ENCODE measurements at places on chromosomes 1 and 21.
A peak's percentile ranks its signal among the peaks of the same experiment; 100 is the strongest.

- no peak for DNase-seq
These were observed at the start of gene WNT3A for GRCh38 chr1:228006786-228007048. Gene WNT3A, plus strand, starts transcription at chr1:228006998. Its CDS starts 131 bp downstream, at chr1:228007129.

DNA sequence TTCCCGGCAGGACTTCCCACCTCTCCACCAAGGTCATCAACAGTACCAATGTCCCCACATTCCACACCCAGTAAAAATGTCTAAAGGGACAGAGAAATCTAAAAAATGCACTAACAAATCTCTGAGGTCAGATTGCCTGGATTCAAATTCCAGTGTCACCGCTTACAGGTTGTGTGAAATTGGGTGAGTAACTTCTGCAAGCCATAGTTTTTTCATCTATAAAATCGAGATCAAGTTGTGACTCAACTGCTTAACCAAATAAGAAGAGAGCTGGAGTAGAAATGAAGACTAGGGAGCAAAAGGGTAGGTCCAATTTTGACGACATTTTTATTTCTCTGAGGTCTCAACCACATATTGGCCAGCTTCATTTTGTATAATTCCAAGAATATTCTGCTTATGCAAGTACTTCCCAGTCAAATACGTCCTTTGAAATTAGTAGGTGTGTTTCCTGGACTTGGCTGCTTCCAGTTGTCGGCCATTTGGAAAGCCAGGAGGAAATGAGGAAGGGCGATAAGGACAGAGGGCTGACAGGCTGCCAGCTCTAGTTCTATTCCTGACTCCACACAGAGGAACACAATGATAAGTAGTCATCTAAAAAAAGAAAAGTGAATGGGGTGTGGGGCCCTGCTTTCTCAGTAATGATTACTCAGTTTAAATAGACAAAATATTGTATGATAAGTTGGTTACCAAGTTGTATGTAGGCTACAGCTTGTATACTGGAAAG is 57.7 kb upstream of the ZC3H11B start:
- DNase-seq = no peak

DNA sequence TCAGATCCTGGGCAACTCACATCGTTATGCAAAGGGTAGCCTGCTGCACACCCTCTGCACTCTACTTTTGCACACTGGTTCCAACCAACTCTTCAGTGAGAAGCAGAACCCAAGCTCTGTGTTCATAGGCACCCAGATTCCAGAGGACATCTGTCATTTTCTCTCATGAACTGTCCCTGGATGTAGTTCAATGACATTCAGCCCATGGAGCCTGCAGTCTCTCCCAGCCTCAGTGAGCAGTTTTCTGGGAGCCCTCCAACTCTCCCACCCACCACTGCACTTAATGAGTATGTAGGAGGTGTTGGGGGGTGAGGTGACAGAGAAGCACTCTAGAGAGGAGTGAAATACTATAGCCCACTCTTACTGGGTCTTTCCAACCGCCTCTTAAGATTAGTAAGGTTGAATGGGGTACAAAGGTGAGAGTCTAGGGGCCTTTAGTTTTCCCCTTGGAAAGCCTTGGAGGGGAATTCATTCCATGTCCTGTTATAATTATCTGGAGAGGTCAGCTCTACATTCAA is 58.1 kb upstream of the APOBEC4 start:
- no peak for DNase-seq

- no peak for DNase-seq
These were observed 76.3 kb upstream of the BACE2 start for GRCh38 chr21:41091616-41092015.

- no peak for DNase-seq
These were observed 177.4 kb upstream of the NRIP1 start for GRCh38 chr21:15241997-15242736.

GRCh38 chr1:204150702-204151551 is 917 bp downstream of the ETNK2 start:
- DNase-seq = peak; percentile 26

DNA sequence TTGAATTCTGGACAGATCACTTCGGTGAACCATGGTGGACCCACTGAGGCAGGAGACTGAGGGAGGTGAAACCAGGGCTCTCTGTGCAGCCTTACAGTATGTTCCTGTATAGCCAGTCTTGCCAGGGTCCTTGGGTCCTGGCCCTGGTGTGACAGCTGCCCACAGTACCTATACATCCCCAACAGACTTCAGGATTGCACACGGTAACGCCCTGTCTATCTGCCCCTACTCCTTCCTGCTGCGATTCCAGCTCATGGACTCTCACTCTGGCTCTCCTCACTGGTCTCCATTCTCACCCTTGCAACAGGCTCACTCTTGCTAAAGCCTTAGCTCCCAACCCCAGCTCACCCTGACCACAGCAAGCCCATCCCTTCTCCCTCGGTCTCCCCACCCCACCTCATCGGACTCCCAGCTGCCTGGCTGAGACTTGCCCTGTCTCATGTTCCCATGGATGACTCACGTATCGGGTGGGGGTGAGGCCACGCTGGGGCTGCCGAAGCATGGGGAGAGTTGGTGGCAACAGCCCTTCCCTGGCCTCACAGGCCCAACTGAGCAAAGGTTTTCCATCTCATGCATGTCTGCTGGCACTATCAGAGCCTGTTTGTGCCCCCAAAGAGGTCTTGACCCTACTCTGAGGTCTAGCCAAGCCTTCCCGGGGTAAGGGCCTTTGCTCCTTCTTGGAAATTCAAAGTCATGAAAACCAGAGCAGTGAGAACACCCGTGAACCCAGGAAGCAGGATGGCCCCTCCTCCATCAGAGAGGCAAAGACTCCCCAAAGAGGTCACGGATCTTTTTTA is 7.1 kb downstream of the PHLDA3 start:
- no peak for DNase-seq

GRCh38 chr1:176880955-176881595 is 283.4 kb downstream of the ASTN1 start:
- DNase-seq = peak; percentile 67

DNA sequence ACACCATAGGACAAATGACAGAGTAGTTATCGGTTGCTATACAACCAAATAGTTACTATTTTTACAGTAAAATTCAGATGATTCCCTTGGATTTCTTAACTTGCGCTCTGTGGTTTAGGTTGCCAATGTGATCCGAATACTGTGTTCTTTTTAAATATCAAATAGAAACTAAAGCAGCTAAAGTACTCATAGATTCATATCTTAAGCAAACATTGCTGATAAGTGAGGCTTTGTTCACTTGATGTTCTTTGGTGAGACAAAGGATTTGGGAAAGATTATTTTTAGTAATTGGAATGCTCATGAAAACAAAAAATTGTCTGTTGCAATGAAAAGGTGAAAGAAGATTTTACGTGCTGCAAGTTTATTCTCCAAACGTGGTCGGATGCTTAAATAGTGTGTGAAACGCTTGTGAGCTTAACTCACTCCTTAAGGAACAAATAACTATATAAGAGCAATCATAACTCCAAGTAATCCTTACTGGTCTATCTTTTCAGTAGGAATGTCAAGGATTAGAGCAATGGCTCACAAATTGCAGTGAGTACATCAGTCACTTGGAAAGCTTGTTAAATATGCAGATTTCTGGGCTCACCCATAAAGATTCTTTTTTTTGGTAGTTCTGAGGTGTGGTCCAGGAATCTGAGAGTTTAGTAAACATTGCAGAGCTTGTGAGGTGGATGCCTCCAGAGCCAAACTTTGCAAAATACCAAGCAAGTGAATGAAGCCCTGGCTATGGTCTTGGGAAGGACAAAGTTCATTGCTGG is 31.8 kb upstream of the PDC start:
- no peak for DNase-seq

- DNase-seq = no peak
These were observed 270.4 kb upstream of the B3GALT2 start for GRCh38 chr1:193456811-193457280.

- peak; percentile 64 for DNase-seq
These were observed 1.2 kb upstream of the KCNE1 start for GRCh38 chr21:34513129-34513675.

- no peak for DNase-seq
These were observed 160.8 kb upstream of the SGIP1 start for GRCh38 chr1:66373157-66373591.

DNA sequence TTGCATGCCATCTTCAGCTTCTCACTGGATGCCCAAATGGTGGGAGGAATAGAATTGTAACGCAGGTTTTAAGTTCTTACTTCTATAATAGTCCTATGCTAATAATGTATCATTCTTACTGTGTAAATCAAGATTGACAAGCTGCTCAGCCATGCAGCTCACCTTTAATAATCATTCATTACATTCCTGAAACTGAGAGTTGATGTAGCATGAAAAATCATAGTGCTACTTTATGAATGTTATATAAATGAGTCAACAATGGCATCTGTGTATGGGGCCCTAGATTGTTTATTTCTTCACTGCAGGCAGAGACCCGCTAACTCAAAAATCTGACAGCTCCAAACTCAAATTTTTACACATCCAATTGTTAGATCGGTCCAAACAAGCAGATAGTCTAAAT is 34.4 kb downstream of the FH start:
- DNase-seq = no peak

DNA sequence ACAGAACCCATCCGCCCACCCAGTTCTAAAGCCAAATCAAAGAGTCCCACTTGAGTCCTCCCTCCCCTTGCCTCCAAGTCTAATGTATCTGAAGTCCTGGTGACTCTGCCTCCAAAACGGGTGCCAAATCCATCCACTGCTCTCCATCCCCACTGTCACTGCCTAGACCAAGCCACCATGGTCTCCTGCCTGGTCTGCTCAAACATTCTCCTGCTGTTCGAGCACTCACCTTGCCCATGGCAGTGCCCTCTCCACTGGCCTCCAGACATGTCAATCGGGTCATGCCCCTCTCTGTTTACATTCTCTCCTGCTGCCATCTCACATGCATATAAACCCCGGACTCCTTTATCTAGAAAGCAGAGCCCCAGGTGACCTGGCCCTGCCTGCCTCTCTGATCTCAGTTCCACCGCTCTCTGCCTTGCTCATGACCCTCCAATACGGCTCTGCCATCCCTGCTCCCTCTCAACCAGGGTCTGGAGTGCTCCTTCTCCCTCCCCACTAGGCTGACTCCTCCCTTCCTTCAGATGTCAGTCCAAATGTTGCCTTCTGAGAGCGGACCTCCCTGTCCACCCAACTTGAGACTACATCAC is 32.1 kb upstream of the MX1 start:
- DNase-seq = no peak

DNA sequence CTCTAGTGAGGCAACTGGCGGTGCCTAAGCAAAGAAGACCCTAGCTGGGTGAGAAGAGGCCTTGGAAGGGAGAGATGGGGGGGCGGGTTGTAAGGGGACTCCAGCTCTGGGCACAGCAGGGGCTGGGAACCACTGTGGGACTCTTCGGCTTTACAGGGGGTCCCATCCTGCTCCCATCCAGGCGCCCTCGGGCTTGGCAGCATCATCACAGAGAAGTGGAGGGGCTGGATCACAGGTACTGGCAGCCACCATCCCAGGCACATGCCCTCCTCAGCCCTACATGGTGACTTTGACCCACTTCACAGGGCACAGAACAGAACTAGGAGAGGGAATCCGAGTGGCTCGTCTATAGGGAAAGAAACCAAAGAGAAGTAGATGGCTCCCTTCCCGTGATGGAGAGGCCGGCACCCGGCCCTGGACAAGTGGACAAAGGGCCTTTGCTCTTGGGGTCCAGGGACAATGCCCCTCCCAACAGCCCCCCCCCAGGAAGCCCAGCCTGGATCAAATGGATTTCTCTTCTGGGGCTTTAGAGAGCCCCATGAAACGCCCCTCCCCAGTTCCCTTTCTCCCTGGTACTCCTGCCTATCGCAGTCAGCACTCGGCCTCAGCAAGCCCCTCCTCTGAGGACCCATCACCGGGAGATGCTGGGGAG is 54.0 kb upstream of the ECE1 start:
- DNase-seq = no peak

GRCh38 chr1:212455401-212455800 is 22.7 kb downstream of the NENF start:
- no peak for DNase-seq

DNA sequence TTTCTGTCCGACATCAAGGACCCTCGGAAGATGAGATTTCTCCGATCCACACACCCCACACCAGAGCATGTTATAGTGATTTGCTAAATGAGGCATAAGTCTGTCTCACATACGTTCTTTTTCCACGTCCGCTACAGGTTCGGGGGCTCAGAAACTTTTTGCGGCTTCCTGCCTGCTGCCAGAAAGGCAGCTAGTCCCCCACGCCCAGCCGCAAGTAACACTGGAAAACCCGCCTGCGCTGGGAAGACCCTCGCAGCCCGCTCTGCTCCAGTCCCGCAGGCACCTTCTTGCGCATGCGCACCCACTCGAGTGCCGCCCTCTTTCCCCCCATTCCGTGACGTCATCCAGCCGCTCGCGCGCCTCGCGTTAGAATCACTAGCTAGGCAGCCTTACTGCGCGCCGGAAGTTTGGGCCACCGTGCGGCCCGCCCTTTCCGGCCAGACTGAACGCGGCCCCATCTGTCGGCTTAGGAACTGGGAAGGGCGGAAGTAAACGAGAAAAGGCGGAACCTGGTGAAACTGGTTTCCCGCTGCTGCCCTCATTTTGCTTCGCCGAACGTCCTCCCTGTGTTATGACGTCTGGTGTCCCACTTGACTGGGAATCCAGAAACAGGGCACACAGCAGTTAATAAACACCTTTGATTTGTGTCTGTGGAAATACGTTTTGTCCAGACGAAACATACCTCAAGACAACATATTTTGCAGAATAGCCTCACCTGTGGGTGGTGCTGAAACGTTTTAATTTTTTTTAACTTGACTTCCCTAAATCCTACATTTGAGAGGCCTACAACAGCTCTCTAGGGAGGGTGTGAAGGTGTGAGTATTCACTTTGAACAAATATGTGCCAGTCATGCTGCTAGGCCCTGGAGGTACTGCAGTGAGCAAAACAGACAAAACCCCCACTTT is at the start of gene C1orf74:
C1orf74 (minus strand) TSS at position 295 of the 905 bp plus-strand sequence. CDS start 925 bp downstream, outside the sequence.
- DNase-seq = peak; percentile 97

- DNase-seq = no peak
These were observed 15.8 kb upstream of the ETV3L start for GRCh38 chr1:157115429-157115838.

DNA sequence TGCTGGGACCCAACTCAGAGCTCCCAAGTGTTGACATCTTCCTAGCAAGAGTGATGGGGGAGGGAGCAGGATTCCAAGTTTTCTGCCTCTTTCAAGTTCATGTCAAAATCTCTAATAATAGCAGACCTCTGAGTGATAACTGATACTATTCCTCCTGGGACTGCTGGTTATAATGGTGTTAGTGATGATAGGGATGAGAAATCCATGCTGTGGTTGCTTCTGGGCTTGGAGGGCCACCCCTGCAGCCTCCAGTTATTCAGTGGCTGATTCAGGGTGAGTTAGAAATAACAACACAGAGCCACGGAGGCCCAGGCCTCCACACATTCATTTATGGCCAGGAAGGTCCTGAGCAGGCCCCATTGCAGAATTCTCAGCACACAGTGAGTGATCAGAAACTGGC is 40.6 kb upstream of the ARTN start:
- no peak for DNase-seq

GRCh38 chr1:4000811-4001251 is 100.8 kb upstream of the C1orf174 start:
- peak; percentile 5 for DNase-seq

DNA sequence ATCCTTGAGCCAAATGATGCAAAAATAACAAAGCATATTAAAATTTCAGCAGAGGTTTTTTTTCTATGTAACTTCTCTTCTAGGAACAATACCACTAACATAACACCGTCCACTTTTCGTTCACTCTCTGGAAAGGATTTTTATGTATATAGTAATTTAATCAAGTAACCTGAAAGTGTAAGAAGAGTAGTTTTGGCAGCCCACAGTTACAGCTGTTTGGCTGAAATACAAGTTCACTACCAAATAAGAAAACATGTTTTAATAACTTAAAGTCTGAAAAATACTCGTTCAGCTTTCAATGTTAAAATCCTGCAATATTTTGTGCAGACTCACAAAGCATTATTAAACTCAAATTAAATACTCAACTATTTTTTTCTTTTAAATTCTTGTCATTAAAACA is 896.8 kb upstream of the ADGRL4 start:
- DNase-seq = no peak
